Right renal cortex interstitium (tissue), 3 donors: ENCODE measurements at places on chromosomes 16 and 17. TPM values are rescaled to one million over a fixed set of nuclear protein-coding genes. Genes with fewer than 3 reads are reported as not detected.

TRPV3 gene
- 0.67 TPM for polyA plus RNA-seq

CRISPLD2 gene
- 6.1 TPM for polyA plus RNA-seq

CDRT15L2 gene
- not detected for polyA plus RNA-seq

NPB gene
- 1.1 TPM for polyA plus RNA-seq

MPO gene
- 5.1 TPM for polyA plus RNA-seq

TBC1D3 gene
- polyA plus RNA-seq: not detected

GAS7 gene
- 16.6 TPM for polyA plus RNA-seq

GUCY2D gene
- polyA plus RNA-seq: 0.03 TPM

UTS2R gene
- 0.41 TPM for polyA plus RNA-seq

PRM3 gene
- not detected for polyA plus RNA-seq

TEX14 gene
- polyA plus RNA-seq: 0.38 TPM

PIPOX gene
- 7.8 TPM for polyA plus RNA-seq

ARSG gene
- polyA plus RNA-seq: 6.0 TPM

CBX8 gene
- 10.3 TPM for polyA plus RNA-seq
